NCI-H226 (cell line): ENCODE measurements at places on chromosomes 13 and 19.

- DNase-seq: no peak
Measured at GRCh38 chr13:59304596-59304995, 859.1 kb downstream of the DIAPH3 start.

DNA sequence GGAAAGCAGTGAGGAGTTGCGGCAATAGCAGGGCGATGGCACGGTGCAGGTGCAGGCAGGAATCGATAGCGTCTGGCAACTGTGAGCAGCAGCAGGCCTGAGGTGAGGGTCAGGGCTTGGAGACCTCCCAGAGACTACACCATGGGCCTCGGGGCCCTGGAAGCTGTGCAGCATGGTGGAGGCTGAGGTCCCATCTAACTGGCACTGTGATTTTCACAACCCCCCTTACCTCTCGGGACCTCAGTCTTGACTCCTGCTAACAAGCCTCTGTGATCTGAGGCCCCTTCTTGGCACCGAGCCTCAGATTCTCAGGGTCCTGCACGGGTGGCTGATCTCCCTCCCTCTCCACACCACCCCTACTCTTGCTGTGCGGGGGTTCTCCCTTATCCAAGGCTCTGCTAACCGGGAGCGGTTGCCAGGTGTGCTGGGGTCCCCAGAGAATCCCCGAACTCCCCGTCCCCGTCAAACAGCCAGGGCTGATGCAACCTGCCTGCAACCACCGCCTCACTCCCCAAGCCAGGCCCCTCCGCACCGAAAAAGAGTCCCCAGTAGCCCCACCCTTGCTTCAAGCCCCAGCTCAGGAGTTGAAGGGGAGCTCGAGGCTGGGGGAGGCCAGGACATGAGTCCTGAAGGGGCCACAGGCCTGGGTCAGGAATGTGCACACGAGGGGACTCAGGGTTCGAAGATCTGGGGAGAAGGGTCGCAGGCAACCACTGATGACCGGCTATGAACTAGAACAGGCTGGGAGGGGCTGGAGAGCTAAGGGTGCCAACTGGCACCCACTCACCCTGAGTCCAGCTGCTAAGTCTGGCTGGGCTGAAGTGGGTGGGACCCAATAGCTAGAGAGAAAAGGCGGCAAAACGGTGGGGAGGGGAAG, 4.8 kb upstream of the ATF5 start:
- DNase-seq: no peak

DNA sequence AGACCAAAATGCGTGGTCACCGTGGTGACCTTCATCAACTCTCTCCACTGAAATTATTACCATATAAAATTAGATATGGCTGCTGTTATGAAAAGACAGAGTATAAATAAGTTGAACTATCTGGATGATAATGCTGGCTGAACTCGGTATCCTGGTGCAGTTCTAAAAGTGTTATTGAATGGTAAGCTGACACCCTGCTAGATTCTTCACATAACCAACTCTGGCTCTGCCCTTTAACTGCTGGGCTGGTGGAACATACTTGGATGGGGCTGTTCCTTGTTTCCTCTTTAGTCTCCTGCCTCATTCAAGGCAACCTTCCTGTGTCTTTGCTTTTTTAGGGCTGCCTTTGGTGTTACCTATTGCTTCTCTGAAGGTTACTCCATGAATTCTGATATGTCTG, 106.9 kb downstream of the FGF9 start:
- no peak for DNase-seq

DNA sequence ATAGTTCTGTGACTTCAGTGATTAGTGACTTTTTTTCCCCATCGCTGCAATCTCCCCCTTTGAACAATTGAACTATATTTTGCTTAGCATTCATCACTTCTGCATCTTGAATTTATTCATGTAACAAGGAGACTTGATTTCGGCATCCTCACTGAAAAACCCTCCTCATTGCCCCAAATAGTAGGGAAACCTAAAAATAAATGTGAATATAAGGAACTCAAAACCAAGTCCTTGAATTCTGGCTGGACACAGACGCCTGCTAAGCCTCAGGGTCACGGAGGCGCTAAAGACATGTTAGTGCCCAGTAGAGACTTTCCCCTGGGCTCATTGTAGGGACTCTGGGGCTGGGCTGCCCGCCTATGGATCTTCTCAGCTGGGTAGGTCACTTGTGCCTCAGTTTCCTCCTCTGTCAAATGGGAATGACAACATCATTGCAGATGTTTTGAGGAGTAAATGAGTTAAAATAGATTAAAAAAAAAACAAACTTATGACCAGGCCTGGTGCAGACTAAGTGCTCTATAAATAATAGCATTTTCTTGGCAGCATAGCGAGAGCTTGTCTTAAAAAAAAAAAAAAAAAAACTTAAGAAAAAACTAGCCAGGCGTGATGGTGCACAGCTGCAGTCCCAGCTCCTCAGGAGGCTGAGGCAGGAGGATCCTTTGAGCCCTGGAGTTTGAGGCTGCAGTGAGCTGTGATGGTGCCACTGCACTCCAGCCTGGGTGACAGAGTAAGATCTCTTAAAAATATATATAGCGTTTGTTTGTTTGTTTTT, 1.8 kb upstream of the ADGRE5 start:
- DNase-seq: no peak

DNA sequence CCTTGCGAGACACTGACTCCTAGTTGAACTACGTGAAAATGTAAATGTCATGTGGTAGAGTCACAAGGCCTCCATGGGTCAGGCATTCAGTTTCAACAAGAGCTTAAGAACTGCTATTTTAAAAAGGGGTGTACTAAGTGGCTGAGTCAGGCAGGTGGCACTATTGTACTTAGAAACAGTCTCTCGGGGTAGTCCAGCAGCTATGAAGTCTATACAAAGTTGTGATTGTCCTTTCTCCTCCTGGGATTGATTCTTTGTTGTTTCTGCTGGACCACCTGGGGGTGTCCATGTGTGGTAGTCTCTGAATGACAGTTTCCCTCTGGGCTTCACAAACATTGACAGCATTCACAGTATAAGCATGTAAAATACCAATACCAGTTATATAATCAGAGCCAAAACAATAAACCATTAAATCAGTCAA, 33.0 kb downstream of the UGGT2 start:
- peak; percentile 12 for DNase-seq

- DNase-seq: no peak
Measured at GRCh38 chr13:73704587-73704986, 429.6 kb downstream of the KLF12 start.

DNA sequence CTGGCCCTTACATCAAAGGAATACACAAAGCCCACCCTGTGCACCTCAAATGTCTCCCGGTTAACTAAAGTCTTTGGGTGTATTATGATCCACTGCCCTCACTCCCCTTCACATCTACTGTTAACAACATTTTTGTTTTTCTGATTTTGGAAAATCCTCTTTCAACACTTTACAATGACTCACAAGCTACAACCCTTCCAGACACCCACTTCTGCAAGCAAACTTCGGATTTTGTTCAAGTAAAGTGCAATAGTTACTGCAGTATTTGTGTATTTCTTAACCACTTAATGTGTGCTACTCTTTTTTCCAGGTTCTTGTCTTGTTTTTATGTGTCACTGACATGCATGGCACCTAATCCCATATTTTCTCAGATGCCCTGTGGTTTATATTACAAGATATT, 101.1 kb downstream of the EDNRB start:
- no peak for DNase-seq

GRCh38 chr13:87810920-87811344, 139.8 kb downstream of the SLITRK5 start:
- no peak for DNase-seq
